Kidney epithelial cell (primary cell): ENCODE measurements at places on chromosomes 5 and 9. TPM values are rescaled to one million over a fixed set of nuclear protein-coding genes. Genes with fewer than 3 reads are reported as not detected.

GRCh38 chr9:111839387-111839786 lies 44.6 kb upstream of the SHOC1 start:
- DNase-seq: no peak

DNA sequence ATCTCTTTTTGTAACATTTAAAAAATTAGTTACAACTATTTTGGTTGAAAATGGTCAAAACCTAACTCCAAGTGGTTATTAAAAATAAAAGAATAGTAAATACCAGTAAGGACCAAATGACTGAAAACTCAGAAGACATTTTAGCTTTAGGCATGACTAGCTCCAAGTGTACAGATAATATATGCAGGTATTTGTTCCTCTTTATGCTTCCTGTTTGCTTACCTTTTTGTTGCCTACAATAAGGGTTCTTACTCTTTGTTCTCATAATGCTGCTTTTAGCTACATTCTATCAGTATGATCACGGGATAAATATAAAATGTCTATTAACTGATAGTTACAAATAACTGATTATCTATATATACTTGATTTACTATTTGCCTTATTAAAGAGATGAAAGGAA lies 259.6 kb downstream of the CDH12 start:
- DNase-seq: no peak

GRCh38 chr9:137354845-137355760 lies 53.0 kb upstream of the NRARP start:
- no peak for DNase-seq

DNA sequence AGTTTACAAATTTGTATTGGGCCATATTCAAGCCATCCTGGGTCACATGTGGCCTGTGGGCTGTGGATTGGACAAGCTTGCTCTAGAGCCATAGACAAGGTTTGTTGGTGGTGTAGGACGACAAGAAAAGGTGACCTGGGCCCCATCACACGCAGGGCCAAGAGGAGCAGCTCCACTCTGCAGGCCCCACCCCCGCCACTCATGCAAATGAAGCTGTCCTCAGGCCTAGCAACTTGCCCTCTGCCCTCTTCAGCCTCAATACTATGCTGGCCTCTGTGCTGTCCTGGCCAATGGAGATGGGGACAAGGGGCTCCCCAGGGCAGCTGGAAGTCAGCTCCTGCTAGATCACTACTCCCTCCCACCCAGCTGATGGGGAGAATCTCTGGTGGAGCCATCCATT lies 55.2 kb upstream of the TMEM252 start:
- no peak for DNase-seq

DNA sequence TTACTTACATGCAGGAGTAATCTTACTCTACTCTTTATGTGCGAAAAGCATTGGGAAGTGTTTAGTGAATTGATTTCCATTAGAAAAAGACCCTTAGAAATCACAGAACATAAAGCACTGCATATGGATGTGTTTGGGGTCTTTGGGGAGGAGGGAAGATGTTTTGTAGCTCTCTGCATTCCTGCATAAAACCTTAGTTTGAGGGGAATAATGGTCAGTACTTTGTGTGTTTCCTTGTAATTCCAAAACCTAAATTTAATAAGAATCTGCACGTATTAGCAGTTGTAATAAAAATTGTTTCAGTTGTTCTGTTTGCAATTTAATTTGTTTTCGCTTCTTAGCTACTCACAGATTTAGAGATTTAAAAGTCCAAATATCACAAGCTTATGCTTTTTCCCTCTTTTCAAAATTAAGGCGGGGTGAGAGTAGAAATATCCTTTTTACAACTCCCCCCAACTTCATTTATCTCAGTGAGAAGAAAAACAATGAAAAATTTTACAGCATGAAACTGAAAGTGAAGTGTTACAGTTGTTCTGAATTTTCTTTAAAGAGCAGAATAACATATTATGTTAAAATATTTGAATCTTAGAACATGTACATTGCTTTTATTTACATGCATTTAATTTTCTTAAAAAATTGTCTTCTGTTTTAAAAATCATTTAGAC lies 143.8 kb downstream of the SMARCA2 start:
- no peak for DNase-seq

The GRXCR2 gene
- total RNA-seq: not detected in 2 replicates

The PLAC8L1 gene
- total RNA-seq: not detected in 2 replicates

The PCDHB5 gene
- 3.1 and 6.7 TPM in 2 replicates for total RNA-seq
